ENCODE measurements at places on chromosomes 11 and 22.
A peak's percentile ranks its signal among the peaks of the same experiment; 100 is the strongest.

GRCh38 chr11:98566978-98567377 lies 453.8 kb upstream of the CNTN5 start:
- no peak for DNase-seq

GRCh38 chr11:69949327-69949726 lies 128.8 kb upstream of the ANO1 start:
- no peak for DNase-seq

DNA sequence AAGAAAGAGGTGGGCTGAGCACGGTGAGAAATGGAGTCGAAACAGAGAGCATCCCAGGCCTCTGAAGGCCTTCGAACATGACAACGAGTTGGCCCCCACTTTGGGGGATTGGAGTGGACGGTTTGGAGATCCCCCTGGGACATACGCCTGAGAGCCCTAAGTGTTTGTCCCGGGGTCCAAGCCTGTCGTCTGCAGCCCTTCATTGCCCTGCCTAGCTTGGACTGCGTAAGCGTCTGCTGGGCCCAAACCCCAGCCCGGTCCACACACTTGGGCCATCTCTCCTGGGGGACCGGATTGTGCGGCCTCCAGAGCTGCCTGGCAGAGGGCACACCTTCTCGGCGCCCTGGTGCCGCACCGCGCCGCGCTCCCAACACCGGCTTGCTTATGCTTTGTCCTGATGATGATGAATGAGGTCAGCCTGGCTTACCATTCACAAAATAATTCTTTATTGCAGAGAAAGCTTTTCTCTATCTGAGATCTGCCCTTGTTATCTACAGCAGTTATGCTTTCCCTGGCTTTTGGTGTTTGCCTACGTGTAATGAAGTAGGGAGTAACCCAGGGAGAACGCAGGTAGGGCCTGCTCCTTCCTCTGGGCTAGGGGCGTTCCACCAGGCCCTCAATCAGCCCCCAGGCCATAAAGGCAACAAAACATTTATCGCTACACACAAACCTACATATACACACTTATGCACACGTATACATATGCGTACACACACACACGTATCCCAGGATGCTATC lies 85.9 kb upstream of the PPARA start:
- DNase-seq: no peak

DNA sequence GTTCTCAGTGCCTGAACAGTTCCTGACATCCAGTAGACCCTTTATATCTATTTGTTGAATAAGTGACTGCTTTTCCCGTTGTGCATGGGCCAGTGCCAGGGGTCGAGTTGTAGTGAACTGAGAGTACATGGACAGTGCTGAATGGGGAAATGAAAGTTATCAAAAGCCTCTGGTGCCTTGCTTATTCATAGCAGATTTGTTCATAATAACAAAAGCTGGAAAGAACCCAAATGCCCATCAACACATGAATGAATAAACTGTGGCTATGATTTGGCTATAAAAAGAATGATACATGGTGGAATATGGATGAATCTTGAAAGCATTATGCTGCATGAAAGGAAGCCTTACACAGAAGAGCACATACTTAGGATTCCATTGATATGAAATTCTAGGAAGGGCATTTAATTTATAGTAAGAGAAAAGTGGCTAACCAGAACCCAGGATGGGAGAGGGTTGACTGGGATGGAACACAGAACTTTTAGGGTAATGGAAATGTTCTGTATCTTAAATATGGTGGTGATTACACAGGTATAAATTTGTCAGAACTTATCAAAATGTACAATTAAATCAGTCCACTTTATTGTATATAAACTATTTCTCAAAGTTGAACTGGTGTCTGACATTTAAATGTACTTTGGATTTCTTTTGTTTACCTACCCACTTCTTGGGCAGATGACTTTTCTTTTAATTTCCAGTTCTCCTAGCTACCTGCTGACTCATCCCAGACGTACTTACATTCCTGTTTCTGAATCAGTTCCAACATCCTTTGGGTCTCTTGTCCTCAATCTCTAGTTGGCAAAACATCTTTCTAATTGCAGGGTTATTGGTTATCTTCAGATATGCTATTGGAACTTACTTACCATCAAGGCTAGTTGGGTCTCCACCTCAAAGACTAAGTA lies 42.8 kb downstream of the PACS1 start:
- DNase-seq: no peak

GRCh38 chr22:25495285-25495684 lies 69.2 kb upstream of the GRK3 start:
- DNase-seq: no peak

GRCh38 chr11:70935006-70935768 lies 317.2 kb downstream of the SHANK2 start:
- no peak for DNase-seq

GRCh38 chr11:126405374-126405773 lies 49.9 kb downstream of the ST3GAL4 start:
- no peak for DNase-seq

DNA sequence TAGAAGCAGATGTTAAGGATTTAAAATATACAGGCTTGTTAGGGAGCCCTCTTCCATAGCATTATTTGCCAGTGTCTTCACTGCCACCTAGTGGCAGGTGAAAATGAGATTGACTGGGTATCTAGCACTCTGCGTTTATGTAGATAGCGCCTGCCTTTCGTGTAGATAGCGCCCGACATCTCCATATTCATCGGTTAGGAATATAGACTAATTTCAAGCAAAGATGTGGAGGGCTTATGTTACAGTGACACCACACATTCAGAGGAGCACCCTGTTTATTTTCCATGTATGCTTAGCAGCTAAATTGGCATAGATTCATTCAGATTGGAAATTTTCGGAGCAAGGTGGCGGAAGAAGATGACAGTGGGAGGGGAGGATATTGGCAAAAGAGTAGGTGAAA lies 72.0 kb downstream of the SLC5A12 start:
- peak; percentile 72 for DNase-seq

- no peak for DNase-seq
Measured at GRCh38 chr11:74577624-74578396, 14.6 kb upstream of the POLD3 start.

- DNase-seq: no peak
Measured at GRCh38 chr11:82355313-82355823, 378.3 kb downstream of the FAM181B start.

DNA sequence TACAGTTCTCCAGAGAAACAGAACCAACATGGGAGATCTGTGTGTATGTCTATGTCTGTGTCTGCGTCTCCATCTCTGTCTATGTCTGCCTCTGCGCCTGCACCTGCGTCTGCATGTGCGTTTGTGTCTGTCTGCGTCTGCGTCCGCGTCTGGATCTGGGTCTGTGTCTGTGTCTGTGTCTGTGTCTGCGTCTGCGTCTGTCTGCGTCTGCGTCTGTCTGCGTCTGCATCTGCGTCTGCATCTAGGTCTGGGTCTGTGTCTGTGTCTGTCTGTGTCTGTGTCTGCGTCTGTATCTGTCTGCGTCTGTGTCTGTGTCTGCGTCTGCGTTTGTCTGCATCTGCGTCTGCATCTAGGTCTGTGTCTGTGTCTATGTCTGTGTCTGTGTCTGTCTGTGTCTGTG lies 88.4 kb upstream of the SLC22A12 start:
- DNase-seq: no peak

DNA sequence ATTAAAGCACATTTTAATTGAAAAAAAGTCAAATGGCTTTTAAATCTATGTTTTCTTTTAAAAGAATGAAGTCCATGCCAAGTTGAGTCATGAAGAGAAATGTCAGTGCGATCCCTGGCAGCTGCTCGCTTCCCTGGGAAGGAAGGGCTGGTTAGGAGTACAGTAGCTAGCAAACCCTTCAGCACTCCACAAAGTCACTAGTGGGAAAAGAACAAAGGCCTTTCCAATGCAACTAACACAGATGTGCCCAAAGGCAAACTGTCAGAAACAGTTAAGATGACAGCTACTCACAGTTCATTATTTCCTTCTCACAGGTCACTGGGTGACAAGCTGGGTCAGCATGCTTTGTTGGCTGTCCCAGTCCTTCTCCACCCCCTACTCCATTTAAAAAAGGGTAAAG lies 308.7 kb downstream of the DCDC1 start:
- DNase-seq: peak; percentile 44

GRCh38 chr11:19978668-19979518 lies 181.4 kb downstream of the DBX1 start:
- no peak for DNase-seq

- no peak for DNase-seq
Measured at GRCh38 chr11:27482793-27483192, 10.2 kb upstream of the LGR4 start.

DNA sequence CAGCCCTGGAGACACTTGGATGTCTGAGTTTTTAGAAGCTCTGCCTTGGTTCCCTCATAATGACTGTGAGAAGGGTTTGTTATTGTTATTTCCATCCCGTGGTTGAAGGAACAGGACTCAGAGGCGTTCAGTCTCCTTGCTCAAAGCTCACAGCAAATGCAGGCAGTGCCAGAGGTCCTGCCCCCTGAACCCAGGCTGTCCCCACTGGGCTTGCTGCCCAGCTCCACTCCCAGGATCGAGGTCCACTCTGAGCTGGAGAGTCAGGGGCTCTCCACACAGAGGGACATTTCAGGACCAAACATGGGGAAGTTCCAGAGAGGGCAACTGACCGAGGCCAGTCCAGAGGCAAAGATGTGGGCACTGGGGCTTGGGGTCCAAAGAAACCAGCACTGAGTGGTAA lies 14.8 kb downstream of the FGF4 start:
- no peak for DNase-seq

- no peak for DNase-seq
Measured at GRCh38 chr11:127506126-127506525, 505.6 kb upstream of the KIRREL3 start.

- DNase-seq: no peak
Measured at GRCh38 chr11:116352881-116353280, 419.9 kb downstream of the BUD13 start.

- no peak for DNase-seq
Measured at GRCh38 chr11:17518366-17518765, 25.9 kb downstream of the USH1C start.

DNA sequence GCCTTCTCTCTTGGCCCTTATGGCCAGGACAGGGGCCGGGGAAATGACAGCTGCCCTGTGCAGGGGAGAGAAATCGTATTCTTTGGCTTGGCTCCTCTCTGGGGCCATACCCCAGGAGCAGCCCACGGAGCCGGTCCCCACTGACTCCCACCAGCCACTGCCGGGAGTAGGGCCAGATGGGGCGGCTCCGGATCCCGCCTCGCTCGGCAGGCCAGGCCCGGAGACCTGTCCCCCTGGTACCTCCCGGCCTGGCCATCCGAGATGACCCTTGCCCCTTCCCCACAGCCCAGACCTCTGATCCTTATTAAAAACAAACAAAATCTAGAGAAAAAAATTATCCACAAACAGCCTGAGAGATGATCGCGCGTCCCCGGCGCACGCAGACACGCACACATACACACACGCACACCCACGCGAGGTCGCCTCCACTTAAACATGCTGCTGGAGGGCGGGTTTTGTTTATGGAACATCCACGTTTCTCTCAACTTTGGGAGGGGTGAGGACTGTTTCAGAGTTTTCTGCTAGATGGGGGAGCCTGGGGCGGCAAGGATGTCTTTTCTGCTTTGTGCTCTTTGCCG lies 59.1 kb downstream of the IGLL1 start:
- DNase-seq: peak; percentile 36

- DNase-seq: no peak
Measured at GRCh38 chr11:122031813-122032212, 84.2 kb downstream of the BLID start.

DNA sequence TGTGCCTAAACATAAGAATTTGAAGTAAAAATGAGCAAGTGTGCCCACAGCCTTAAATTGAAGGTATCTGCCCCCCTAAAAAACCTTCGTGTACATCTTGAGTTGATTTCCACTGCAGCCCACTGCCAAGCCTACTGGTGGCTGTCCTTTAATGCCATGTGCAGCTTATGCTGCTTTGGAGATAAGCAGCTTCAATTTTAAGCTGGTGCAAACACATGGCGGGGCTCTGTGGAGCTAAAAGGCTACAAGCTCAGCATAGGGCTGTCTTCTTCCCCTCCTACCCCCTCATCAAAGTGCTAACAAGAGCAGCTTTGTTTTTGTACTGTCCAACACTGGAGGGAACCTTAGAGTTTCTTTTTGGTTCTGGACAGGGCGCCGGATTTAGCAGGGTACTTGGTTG lies 128.5 kb upstream of the LMO1 start:
- DNase-seq: no peak

GRCh38 chr11:84425673-84426072 lies 1139.5 kb upstream of the CCDC90B start:
- DNase-seq: no peak

GRCh38 chr11:133712051-133712560 lies 133.2 kb downstream of the SPATA19 start:
- no peak for DNase-seq

DNA sequence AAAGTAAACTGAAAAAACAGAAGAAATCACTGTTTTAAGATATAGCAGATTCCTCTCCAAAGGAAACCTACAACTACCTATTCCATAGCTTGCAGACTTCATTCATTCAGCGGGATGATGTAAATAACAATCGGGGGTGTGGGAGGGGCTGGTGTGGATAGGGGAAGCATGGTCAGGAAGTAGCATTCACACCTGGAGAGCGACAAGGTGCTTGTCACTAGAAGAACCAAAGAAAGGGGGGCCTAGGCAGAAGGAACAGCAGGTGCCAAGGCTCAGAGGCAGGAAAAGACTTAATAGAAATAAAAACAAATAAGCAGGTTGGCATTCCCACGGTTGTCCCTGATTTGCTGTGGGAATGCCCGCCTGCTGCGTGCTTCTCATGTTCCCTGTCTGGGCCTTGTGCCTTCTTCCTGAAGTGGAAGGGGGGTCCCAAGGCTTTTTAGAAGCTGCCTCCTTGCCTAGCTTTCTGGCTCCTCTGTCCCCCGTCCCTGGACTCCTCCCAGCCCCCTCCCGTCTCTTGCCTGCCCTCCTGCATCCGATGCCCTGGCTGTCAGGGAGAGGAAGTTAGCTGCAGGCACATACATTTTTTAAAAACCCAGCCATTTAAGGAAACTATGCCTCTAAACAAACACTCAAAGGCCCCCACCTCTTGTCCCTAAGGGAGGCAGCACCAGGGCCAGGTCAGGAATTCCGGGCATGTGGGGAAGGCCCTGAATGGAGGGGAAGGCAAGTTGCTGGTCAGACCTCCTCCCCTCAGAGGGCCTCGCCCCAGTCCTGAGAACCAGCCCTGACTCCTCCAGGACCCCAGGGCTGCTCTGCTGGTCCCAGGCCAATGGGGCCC lies 54.7 kb upstream of the PRDM11 start:
- DNase-seq: no peak

DNA sequence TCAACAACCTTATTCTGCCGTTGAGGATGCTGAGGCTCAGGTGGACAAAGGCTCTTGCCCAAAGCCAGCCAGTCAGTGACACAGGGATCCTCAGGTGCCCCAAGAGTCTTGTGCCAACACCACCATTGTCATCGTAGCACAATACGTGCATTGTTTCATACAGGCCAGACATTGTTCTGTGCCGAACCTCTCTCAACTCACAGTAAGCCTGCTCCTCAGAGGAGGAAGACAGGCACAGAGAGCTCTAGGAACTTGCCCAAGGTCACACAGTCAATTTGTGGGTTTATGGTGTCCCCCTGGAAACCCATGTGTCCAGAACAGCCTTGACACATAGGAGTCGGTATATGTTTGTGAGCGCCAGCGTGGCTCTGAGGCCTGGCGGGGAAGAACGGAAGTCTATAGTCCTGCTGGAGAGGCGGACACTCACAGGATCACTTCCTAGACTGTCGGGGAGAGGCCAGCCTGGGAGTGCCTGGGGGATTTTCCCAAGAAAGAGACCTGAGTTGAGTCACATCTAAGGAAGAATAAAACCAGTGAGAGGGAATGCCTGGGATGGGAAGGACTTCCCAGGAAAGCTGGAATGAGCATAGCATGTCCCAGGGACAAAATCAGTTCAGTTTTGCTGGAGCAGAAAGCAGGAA lies 20.2 kb downstream of the LIF start:
- no peak for DNase-seq

- no peak for DNase-seq
Measured at GRCh38 chr11:65726660-65727059, 6.1 kb upstream of the RNASEH2C start.

- DNase-seq: no peak
Measured at GRCh38 chr11:81007046-81007445, 1566.2 kb upstream of the TENM4 start.

All from neuronal stem cell (in vitro differentiated cells).